Activated CD4-positive, alpha-beta memory T cell treated with anti-CD3 and anti-CD28 coated beads, Interleukin-2, amount 10 ng/mL, durations not matched to agents 7 days and 5 days (primary cell): ENCODE measurements at places on chromosomes 12 and 14. TPM values are rescaled to one million over a fixed set of nuclear protein-coding genes. Genes with fewer than 3 reads are reported as not detected.

DNA sequence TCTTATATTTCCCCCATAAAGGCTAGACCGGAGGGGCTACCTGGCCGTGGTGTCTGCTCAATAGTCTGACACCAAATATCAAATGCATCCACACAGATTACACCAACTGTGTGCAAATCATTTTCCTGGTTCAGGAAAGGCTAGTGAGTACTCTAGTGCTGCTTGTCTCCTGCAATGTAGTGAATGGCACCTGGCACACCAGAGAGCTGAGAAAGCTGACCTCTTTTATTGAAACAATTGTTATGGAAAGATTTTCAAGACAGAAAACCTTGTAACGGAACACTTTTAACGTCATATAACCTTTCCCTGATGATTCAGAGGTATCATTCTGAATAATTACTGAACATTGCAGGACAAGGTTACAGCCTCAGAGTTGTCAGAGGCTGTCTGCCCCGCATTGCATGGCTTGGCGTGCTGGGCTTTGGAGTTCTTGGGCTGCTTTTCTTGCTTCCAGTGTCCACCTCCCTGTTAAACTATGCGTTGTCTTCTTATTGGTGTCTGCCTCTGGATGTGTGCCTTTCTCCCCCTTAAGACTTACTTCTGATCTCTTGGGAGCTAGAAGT, 40.7 kb upstream of the HDAC7 start:
- peak; percentile 43 for DNase-seq

GRCh38 chr12:53803194-53803593, 51.4 kb upstream of the CISTR start:
- DNase-seq: no peak

KRT6A gene
- total RNA-seq: not detected

- DNase-seq: no peak
These were observed 243.7 kb downstream of the TMEM132D start for GRCh38 chr12:129659961-129660622.

DNA sequence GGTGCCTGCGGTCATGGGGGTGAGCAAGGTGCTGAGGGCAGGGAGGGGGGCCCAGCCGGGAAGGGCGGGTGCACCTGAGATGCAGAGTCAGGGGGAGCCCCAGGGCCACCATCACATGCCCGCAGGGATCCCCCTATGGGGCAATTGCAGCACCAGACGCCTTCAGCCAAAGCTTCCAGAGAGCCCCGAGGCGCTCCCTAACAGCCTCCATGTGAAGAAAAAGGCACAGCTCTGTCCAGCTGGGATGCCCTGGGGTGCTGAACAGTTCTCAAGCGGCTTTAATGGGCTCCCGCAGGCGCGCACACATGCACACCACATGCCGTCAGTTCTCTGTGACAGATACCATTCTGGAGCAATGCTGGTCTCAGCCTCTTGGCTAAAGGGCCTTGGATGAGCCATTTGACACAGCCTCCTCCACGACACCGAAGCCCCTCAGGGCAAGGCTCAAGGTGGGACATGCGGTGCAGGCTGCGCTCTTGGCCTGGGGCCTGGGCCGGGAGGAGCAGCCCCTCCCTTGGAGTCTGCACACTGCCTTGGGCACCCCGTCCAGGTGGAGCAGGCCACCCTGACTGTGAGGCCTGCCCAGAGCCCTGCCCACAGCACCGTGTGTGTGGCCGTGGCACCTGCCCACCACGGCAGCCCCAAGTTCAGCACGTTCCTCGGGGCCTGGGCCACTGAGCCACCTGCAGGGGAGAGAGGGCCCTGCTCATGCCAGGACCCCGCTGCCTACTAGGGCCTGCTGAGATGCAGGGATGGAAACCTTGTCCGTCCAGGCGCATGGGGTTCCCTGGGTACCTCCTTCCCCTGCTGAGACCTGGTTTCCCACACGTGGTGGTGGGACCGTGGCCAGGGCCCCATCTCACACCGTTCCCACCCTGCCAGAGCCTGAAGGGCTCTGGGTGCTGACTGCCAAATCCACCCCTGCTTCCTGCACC, 7.7 kb downstream of the XRCC3 start:
- DNase-seq: no peak

OR10G3 gene
- total RNA-seq: not detected

RBP5 gene
- 0.86 TPM for total RNA-seq
